Tibial artery (tissue), 4 donors: ENCODE measurements at places on chromosomes 12 and 14.

DNA sequence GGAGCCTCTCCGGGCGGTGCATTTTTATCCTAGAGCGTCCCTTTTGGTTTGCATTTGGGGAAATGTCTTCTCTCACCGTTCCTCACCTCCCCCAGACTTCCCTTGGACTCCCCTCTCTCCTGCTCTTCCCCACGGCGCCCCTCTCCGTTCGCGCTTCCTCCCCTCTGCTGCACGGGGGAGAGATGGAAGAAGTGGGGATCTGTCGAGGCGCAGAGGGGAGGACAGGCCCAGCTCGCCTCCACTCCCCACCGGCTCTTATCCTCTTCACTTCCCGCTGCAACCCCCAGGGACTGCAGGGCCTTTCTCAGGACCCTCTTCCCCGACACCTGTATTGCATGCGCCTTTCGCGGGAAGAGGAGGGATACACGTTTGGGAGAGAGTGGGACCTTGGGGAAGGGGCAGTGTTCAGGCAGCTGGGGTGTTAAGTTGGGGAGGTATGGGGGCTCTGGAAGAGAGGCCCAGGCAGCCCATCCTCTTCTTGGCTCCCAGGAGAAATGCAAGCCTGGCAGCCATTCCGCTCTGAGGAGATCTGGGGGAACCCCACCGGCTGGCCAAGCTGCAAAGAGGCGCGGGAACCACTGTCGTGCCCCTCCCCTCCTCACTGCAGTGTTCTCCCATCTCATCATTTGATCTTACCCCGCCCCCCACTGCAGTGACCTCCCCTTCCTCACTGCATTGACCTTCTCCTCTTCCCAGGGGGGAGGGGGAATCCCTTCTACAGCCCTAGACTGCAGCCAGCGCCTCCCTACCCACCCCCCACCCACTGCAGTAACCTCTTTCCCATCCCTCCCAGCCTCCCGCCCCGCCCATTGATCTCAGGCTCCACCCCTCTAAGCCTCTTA, 788 bp downstream of the ENO2 start:
- peak; percentile 82 for DNase-seq

DNA sequence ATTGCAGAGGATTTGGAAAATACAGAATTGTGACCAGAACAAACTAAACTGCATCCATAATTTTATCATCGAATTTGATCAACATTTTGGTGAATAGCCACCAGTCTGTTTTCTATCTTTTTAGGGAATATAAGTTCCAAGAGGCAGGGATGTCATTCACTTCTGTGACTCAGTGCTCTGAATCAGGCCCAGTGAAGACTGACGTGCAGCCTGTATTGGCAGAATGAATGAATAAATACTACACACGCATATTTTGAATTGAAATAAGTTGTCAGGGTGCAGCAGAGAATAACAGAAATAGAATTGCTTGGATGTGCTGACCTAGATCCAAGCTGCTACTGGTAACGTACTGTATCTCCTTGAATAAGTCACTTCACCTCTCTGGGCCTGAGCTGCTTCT, 1.3 kb upstream of the EMP1 start:
- no peak for DNase-seq

DNA sequence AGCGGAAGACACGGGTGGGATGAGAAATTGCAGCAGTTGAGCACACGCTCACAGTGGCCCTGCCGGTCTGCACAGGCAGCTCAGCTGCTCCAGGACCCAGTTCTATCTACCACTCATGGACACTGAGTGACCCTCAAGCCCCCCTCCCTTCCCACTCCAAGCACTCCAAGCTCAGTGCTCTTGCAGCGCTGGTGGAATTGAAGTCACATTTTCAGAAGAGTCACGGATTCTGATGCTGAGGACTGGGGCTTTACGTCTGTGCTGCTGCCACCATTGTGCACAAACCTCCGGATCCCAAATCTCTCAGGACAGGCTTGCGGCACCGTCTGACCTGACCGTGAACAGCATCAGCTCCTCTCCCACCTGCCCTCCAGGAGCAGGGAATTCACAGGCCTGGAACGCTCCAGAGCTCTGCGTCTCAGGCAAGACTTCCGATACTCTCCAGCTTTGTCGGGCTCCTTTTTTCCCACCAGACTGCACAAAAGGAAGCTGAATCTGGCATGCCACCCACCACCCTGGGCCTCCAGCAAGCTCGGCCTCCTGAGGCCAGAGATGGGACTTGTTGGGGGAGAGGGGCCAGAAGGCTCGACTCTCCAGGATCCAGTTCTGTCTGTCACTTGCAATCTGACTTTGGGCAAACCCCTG, 213.1 kb upstream of the RTL1 start:
- DNase-seq = peak; percentile 42

- DNase-seq = no peak
These were observed 9.8 kb downstream of the ZNF605 start for GRCh38 chr12:132946246-132946820.

DNA sequence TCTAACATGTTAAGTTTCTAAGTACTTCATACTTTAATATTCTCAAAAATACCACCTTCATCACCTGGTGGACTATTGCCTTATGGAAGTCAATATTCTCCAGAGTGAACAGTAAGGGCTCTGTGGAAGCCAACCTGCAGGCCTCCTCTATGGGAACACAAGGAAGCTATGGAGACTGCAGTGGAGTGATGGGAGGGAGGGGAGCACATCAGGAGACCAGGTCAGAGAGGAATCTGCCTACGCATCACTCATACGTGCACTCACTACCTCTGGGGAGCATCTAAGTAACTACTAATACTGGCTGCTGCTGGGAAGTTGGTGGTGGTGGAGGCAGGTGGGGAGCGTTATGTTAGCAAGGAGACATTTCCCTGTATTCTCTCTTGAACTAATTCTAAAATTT, 19.9 kb downstream of the HECTD4 start:
- no peak for DNase-seq

- no peak for DNase-seq
These were observed 44.0 kb upstream of the LRTM2 start for GRCh38 chr12:1776170-1776921.

DNA sequence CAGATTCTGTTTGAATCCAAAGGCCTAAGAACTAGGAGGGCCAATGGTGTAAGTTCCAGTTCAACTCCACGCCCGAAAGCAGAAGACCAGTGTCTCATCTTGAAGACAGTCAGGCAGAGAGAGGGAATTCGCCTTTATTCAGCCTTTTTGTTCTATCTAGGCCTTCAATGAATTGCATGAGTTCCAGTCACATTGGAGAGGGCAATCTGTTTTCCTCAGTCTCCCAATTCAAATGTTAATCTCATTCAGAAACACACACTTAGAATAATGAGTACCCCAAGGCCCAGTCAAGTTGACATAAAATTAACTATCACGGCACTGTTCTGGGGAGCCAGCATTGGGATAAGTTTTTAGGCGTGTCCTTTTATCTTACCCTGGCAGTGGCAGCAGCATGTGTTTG, 65.8 kb downstream of the C14orf39 start:
- no peak for DNase-seq

- no peak for DNase-seq
These were observed 1349.1 kb downstream of the TMEM121 start for GRCh38 chr14:106875503-106875902.

DNA sequence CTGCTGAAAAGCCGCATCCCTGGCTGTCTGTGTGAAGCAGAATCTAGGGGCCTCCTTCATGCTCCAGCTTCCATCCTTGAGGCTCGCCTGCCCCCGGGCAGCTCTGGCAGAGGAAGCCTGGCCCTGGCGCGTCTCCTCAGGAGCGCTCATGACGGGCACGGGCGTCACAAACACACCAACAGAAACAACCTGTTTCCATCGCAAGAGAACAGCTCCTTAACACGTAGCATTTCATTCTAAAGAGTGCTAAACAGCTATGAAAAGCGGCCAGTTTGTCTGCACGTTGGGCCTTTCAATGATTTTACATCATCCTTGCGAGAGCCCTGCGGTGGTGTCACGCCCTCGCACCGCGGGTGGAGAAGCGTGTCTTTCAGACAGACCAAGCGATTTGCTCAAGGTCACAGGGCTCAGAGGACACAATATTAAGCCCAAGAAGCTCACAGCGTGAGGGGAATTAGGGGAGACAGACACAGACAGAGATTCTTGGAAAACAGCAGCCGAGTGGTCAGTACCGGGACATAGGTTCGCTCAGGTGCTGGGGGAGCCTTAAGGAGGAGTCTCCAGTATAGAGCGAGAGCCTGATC, 4.9 kb downstream of the ADGRD1 start:
- DNase-seq = no peak

- no peak for DNase-seq
These were observed 214.5 kb downstream of the PCNX1 start for GRCh38 chr14:71121711-71122110.

- no peak for DNase-seq
These were observed 245.9 kb downstream of the NPAS3 start for GRCh38 chr14:33184587-33184986.

- no peak for DNase-seq
These were observed 149.1 kb downstream of the KLHL28 start for GRCh38 chr14:44812672-44813071.

- no peak for DNase-seq
These were observed 5.5 kb downstream of the NDRG2 start for GRCh38 chr14:21019366-21019765.

DNA sequence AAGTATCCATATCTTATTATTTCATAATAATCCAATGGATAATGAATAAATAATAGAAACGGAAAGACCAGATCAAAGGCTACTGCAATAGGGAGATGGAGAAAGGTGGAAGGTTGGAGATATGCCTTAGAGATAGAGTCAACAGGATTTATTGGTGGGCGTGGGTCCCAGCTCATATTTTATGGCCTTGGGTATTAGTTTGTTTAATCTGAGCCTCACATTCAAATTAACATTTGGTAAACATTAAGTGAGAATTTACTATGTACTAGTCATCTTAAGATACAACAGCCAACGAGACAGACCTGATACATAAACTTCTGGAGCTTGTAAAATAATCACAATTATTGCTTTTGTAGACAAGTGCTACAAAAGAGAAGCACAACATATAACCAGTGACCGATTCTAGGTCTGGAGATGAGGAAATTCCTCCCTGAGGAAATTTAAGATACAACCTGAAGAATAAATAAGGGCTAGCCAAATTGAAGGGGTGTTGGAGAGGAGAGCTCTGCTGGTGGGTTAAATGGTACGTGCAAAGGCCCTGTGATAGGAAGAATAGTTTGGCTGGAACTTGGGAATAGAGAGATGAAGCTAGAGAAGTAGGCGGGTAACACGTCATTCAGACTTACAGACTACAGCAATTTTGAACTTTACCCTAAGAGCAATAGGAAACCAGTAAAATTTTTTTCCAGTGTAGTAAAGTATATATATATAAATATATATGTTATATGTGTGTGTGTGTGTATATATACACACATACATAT, 16.1 kb downstream of the LTBR start:
- no peak for DNase-seq

DNA sequence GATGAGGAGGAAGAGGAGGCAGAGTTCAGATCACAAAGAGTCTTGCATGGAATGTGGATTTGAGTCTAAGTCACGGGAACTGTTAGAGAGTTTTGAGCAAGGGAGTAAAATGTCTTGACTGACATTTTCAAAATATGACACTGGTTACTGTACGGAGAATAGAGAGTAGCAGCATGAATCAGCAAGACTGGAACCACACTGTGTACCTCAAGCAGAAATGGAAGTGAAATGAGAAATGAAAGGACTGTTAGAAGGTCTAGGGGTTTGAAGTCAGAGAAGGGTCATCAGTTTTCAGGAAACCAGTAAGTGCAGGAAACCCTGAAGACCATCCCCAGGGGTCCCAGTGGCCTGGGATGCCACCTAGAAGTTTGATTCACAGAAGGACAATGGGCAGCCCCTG, 236.3 kb downstream of the GALC start:
- DNase-seq = no peak

GRCh38 chr12:112870267-112870980, 36.3 kb upstream of the OAS1 start:
- no peak for DNase-seq

GRCh38 chr14:95514131-95515079, 2.0 kb downstream of the SYNE3 start:
- DNase-seq = no peak

GRCh38 chr14:90382491-90383125, 14.2 kb upstream of the CALM1 start:
- DNase-seq = peak; percentile 74

GRCh38 chr14:63383776-63384367, 65.1 kb upstream of the GPHB5 start:
- no peak for DNase-seq

DNA sequence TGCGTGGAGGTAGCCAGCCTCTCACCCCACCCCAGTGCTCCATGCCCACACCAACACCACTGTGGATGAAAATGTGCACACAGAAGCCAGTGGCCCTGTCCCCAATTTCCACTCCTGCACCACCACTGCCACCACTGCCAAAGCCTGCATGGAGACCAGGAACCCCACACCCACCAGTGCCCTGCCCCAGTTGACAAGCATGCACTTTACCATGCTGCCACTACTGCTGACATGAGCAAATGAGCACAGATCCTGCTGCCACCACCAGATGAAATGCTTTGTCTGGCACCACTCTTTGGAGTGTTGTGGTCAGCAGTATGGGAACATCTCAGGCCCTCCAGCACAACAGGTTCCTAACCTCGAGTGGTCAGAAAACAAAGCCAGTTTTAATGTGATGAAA, 104.1 kb downstream of the ATXN7L3B start:
- DNase-seq = no peak

GRCh38 chr14:57266065-57266464, 2.6 kb downstream of the EXOC5 start:
- DNase-seq = no peak

GRCh38 chr14:28875934-28876571, 109.5 kb downstream of the FOXG1 start:
- DNase-seq = no peak

- no peak for DNase-seq
These were observed 31.2 kb upstream of the DYNC1H1 start for GRCh38 chr14:101933209-101933608.

DNA sequence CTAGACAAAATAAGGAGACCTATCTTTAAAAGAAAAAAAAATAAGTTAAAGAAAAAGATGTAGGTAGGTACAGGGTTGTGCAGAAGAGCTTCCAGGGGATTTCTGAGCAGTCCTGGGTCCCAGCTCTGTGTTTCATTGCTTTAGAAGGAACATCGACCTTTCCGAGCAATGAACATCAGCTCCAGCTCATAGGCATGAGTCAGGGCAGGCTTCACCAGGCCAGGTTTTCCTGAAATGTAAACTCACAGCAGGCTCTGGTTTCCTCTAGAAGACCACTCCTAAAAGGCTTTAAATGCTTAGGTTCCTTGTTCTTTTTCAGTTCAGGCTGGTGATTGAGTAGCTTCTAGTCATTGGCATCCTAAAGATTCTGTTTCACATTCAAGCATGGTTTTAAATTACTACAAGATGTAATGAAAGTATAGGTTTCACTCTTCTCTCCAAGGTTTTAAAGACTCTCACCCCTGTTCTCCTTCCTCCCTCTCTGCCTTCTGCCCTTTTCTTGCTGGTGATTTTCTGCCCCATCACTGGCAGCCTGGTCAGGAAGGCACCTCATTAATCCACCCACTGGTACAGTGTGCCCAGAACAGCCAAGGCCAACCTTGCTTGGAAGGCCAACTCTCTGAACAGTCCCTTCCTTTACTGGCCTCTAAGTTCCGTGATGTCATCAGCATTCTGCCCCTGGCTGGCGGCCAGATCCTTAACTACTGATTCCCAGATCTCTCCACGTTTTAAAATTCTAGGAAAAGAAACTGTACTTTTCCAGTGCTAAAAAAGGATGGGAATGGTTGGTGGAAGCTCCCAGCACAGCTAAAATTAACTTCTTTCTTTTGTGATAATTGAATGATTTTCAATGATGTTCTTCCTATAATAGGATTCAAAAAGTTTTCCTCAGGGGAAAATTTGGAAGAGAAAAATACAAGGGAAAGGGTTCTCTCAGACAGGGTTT, 109.4 kb upstream of the HIF1A start:
- peak; percentile 76 for DNase-seq

GRCh38 chr14:72308967-72309485, 376.8 kb downstream of the RGS6 start:
- no peak for DNase-seq
